ENCODE measurements at places on chromosomes 4 and X.

DNA sequence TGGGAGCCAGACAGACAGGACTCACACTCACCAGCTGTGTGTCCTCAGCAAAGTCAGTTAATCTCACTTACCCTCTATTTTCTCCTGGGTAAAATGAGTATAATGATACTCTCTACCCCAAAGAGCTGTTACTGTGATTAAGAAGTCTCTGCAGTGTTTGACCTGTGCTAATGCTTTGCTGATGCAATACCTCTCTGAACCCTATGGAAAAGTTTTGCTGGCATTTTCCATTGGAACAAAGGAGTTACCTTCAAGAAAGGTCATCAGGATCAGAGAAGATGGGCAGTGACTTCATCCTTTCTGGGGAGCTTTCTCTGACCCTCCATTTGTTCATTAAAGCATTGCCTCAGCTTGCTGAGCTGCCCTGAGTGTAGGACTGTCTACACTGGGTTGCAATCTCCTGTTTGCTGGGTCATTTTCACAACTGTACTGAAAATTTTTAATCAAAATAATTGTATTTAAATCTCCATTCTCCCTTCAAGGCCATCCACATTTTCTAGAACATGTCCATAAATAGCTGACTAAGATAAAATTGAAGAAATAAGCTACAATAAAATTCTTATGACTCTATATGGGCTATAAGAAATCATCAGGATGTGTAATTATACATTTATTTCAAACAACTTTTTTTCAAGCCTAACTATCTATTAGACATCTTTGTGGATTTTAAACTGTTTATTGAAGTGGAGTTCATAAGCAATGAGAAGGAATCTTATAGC lies 272.8 kb upstream of the CPEB2 start:
- DNase-seq: no peak

GRCh38 chrX:83658731-83659130 lies 150.6 kb downstream of the POU3F4 start:
- DNase-seq: peak; percentile 28

DNA sequence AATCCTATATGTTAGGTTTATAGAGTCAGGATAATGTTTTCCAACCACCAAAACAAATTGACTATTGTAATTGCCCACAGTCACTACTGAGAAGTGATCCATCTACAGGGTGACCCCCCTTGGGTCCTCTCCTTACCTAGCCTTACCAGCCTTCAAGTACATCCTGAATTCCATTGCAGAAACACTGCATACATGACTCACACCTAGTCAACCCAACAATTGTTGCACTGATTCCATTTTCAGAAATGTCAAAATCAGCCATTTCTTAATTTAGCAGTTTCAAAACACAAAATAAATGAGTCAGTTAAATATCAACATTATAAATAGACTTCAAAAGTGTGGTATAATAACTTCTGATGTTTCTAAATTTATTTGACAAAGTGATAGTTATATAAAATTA lies 106.3 kb upstream of the TNIP3 start:
- no peak for DNase-seq

DNA sequence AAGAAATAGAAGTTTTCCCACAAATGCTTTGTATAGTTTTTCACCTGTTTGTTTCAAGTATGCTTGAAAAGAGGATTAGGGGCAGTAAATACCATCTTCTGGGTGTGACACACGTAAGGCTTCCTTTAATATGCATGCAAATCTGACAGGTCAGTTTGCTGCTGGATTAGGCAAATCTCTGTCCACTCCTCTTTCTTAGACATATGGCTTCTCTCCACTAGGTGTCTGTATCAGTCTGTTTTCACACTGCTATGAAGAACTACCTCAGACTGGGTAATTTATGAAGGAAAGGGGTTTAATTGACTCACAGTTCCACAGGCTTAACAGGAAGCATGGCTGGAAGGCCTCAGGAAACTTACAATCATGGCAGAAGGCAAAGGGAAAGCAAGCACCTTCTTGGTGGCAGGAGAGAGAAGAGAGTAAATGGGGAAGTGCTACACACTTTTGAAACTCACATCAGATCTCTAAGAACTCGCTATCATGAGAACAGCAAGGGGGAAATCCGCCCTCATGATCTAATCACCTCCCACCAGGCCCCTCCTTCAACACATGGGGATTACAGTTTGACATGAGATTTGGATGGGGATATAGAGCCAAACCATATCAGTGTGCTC lies 66.9 kb downstream of the TAB3 start:
- DNase-seq: no peak

- DNase-seq: no peak
Observed at GRCh38 chr4:40918330-40918729, 168.6 kb downstream of the NSUN7 start.

DNA sequence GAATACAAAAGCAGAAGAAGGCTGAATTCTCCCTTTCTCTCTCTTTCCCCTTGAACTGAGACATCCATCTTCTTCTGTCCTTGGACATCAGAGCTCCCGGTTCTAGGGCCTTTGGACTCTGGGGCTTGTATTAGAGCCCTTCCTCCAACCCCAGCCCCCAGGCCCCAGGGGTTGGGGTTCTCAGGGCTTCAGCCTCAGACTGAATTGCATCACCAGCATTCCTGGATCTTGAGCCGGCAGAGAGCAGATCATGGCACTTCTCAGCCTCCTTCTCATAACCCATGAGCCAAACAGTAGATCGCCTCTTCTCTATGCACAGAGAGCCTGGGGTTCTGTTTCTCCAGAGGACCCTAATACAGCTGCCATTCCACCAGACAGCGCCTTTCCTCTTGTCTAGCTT lies 25.3 kb upstream of the CLDN24 start:
- DNase-seq: no peak

DNA sequence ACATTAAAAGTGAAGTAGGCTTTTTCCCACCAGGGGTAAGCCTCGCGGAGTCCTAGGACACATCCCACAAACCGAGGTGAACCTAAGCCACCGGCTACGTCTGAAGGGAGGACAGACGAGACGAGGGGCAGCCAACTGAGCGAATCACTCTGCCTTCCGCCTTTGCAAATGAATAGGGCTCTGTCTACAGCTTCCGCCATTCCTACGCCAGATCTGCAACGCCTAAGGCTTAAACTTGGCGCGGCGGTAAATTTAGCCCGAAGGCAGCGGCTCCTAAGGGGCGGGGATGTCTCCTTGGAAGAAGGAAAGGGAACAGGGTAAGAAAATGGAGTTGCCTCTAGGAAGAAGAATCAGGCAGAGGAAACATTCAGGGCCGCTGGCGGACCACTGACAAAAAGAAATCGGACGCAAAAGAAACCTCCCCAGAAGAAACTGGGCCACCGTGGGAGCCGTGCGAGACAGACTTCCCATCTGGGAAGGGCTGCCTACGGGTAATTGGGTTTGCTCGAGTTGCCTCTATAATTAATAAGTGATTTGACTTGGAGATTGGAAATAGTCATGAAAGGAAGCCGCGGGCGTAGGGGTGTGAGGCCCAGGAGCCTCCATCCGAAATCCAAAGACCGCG lies 90.5 kb downstream of the BCOR start:
- DNase-seq: no peak

DNA sequence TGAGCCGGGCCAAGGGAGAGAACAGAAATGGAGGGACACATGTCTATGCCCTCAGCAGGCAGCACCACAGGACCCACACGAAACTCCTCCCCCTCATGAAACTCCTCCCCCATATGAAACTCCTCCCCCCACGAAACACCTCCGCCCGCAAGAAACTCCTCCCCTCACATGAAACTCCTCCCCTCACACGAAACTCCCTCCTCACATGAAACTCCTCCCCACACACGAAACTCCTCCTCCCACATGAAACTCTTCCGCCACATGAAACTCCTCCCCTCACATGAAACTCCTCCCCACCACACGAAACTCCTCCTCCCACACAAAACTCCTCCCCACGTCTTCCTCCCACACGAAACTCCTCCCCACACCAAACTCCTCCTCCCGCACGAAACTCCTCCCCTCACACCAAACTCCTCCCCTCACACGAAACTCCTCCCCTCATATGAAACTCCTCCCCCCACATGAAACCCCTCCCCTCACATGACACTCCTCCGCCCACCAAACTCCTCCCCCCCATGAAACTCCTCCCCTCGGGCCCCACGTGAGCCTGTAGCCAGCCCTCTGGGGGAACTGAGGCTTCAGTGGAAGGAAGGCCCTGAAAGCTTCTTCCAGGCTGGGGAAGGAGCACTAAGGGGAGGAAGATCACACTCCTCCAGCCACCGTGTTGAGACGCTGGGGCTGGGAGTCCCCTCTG lies 15.2 kb downstream of the ADRA2C start:
- peak; percentile 10 for DNase-seq

- no peak for DNase-seq
Observed at GRCh38 chr4:25638221-25638601, 17.4 kb upstream of the SLC34A2 start.

GRCh38 chrX:48580662-48581061 lies 6.4 kb downstream of the RBM3 start:
- DNase-seq: no peak

- DNase-seq: no peak
Observed at GRCh38 chrX:129750971-129751370, 12.2 kb downstream of the XPNPEP2 start.

Data from activated CD4-positive, alpha-beta T cell treated with anti-CD3 and anti-CD28 coated beads, Interleukin-2, amount 50 U/mL, for 16 hours (primary cell).